ENCODE measurements at places on chromosomes 6 and 20.

GRCh38 chr6:150069706-150070105, 785 bp upstream of the ULBP3 start:
- no peak for DNase-seq

DNA sequence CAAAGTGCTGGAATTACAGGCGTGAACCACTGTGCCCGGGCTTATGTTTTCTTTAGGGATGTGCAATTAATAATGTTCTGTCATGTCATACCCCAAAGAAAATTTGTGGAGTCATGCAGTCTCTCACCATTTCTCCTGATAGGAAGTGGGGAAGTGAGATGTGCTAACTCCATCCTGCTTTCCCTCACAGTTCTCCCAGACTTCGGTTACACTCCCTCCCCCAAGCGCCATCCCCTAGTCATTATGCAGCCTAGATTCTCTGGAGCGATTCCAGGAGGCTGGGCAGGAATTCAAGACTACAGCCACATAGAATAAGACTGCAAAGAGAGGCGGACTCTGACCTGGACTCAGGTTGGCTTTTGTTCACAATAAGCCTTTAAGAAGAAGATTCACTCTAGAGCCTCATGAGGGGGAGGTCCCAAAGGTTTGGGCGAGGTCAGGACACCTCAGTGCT, 271.4 kb downstream of the ALDH8A1 start:
- no peak for DNase-seq

DNA sequence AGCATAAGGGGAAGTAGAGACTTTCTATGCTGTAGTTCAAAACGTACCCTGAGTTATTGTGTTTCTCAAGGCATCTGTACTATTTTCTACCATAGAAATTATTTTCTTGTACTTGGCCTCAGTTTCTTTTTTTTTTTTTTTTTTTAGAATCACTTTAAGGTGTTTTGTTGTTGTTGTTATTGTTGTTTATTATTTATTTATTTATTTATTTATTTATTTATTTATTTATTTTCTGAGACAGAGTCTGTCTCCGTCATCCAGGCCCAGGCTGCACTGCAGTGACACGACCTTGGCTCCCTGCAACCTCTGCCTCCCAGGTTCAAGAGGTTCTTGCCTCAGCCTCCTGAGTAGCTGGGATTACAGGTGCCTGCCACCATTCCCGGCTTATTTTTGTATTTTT, 179.1 kb downstream of the GRIK2 start:
- DNase-seq = no peak

DNA sequence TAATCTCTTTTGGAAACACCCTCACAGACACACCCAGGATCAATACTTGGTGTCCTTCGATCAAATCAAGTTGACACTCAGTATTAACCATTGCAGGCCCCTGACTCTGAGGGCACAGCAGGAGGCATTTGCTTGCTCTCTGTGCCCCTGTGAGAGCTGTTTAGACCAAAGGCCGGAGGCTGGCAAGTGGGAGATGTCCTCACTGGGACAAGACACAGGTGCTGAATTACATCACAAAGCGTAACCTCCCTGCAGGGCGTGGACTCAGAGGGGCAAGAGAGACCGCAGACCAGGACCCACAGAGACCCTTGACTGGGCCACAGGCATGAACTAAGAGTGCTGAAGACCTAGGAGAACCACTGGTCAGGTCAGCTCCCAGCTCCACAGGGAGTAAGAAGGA, at the start of gene CST8:
Gene CST8 (plus strand): TSS at position 301 of the 400 bp plus-strand sequence. CDS start 551 bp downstream, outside the sequence.
- DNase-seq = no peak

- DNase-seq = no peak
Observed at GRCh38 chr6:128149796-128150195, 248.9 kb upstream of the THEMIS start.

- DNase-seq = no peak
Observed at GRCh38 chr6:17987447-17987696, at the start of gene KIF13A. KIF13A (minus strand) TSS chr6:17987635; CDS start chr6:17987463, 172 bp downstream.

DNA sequence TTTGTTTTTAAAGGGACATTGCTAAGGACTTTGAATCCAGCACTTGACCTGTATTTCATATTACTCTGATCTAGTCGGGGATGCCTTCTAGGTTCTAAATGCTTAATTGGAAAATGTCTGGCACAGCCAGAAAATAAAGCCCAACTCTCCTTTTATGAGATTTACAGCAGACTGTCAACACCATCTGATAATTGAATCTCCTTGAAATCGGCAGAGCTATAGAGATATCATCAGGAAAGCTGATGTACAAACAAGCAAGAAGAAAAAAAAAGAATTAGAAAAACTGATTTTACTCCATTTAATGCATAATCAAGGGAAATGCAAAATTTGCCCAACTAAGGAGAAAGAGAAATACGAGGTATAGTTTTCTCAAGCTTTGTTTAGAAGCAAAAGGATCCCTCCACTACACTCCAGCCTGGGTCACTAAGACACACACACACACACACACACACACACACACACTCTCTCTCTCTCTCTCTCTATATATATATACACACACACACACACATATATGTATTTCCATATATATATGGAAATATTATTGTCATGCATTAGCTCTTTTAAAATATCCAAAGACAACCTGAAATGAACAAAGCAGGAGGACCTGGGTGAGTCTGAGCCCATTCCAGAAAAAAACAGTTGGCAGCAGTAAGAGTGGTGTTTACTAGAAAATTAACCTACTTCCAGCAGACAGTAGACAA, 9.5 kb upstream of the FOXC1 start:
- no peak for DNase-seq

- DNase-seq = peak; percentile 26
Observed at GRCh38 chr20:47677635-47678453, 107.4 kb downstream of the SULF2 start.

GRCh38 chr6:107488875-107489635, 862 bp upstream of the SOBP start:
- DNase-seq = no peak

DNA sequence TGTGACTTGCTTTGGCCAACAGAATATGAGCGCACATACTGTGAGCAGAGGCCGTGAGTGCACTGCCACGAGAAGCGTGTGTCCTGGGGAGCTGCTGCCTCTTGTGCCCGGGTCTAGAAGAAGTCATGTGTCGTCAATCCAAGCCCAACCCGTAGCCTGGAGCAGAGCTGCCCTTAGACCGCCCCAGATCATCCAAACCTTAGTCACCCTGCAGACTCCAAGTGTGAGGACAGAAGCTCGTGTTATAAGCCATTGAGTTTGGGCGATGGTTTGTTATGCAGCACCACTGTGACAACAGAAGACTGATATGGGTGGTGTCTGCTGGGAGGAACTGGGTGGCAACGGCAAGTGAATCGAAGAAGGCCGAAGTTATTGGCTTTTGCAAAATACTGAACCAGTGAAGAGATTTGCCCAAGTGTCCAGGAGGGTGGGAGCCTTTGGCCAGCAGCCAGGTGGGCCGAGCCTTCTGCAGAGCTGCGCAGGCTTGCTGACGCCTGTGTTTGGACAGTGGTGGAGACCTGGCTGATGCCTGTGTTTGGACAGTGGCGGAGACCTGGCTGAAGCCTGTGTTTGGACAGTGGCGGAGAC, 101.3 kb upstream of the SULF2 start:
- DNase-seq = no peak

DNA sequence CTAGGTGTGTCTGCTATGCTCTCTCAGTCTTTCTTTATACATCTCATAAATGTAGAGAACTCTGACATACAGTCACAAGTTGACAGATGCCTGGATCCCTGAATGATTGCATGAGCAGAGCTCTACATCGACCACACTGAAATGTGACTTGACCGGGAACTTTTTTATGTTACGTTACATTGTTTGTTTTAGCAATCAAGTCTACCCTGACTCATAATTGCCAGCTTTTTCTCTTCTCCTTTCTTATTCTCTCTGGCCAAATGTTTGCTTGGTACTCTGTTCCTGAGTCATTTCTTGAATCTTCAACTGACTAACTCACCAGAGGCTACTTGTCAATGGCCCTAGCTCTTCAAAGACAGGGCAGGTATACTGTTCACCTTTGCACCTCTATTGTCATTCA, 213.6 kb upstream of the DTNBP1 start:
- no peak for DNase-seq

DNA sequence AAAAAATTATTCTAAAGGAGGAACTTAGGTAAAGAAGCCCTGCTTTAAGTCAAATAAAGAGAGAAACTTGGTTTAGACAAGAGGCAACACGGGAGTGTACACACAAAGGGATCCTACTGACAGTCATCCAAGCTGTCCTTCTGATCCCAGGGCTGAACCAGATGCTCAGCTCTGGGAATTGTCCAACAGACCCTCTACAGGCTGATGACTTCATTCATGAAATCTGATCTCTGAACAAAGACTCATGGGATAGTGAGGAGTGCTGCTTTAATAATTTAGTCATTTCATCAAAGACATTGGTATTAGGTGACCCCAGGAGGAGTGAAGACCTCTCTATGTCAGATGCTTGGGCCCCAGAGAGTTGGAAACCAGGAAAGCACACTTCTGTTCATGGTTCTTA, 65.6 kb upstream of the ARMH2 start:
- DNase-seq = no peak

DNA sequence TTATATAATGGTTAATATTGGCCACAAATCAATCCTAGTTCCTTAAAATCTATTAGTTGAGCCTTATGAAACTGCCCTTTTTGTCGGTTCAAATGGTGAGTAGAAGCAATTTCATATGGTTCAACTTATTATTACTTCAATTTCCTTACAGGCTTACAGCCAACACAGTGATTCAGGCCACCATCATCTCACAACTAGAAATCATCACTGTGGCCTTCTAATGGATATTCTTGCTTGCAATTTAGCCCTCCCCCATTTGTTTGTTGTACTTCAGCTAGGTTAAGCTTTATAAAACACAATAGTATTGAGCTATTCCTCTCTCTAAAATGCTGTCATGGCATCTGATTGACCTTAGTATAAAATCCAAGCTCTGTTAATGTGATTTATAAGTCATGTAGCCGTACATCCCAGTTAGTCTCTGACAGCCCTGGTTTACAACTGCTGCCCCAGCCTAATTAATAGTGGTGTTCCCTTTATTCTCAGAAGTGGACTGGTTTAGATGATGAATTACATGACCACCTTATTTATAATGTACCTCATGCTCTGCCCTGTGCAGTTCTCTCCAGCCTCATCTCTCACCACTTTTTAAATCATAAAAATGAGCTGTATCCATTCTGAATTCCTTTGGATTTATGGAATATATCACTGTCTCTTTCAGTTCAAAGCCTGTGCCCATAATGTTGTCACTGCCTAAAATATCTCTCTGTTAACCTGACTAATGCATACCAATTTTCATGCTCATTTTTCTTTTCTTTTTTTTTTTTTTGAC, 36.7 kb downstream of the LAMA2 start:
- DNase-seq = no peak

- DNase-seq = no peak
Observed at GRCh38 chr6:143090314-143091044, 29.8 kb downstream of the AIG1 start.

DNA sequence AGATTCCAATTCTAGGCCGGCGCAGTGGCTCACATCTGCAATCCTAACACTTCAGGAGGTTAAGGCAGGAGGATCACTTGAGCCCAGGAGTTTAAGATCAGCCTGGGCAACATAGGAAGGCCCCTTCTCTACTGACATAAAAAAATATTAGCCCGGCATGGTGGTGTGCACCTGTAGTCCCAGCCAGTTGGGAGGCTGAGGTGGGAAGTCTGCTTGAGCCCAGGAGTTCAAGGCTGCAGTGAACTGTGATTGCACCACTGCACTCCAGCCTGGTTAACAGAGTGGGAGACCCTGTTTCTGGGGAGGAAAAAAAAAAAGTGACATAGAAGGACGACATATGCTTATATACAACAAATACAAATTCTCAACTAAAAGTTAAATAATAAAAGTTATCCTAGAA, 30.9 kb downstream of the B4GALT5 start:
- no peak for DNase-seq

- DNase-seq = no peak
Observed at GRCh38 chr6:42086046-42087035, 36.0 kb downstream of the TAF8 start.

DNA sequence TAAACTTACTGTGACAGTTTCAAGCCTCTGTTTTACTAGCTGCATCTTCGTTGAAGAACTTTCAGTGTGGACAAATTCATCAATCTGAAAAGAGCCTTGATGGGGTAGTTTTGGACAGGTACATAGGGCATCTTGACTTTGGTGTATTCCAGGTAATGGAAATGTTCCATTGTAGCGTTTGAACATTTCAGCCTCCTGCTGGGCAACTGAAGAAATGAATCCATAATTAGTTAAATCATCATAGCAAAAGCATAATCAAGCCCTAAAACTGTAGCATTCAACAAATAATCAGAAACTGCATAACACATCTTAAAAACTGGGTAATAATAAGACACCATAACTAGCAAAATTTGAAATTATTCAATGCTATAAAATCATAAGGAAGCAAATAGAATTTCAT, 86.2 kb downstream of the AHI1 start:
- no peak for DNase-seq

DNA sequence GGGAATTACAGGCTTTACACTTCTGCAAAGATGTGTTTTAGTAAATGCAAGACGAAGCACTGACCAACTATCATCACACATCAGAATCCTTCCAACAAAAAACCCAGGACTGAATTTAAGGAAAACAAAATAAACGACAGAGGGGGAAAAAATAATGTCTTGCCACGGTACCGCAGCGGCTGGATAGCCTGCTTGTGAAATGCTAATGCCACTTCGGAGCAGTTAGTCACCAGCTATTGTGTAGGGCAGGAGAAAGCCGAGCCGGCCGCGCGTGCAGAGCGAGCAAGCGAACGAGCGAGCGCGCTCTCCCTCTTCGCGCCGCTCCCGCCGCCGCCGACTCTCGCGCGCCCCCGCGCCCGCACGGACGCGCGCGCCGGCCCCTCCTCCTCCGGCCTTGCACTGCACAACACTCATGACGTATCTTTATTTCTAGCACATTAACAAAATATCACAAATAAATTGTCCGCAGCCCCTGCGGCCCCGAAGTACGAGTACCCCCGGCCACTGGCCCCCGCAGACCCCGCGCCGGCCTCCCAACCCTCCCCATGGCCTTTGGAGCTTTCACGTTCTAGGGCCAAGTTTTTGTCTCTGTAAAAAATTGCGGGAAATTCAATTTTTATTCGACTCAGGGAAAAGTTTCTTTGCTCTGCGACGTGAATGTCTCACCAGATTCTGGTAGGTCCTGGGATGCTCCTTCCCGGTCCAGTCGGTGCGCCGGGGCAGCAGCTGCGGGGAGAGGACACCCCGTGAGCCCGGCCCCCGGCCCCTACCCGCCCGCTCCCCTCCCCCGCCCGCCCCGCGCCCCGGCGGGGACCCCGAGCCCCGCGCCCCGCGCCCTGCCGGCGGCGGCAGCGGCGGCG, 1.0 kb downstream of the PHIP start:
- DNase-seq = peak; percentile 69

GRCh38 chr6:39197922-39198500, 31.3 kb downstream of the KCNK5 start:
- DNase-seq = no peak

DNA sequence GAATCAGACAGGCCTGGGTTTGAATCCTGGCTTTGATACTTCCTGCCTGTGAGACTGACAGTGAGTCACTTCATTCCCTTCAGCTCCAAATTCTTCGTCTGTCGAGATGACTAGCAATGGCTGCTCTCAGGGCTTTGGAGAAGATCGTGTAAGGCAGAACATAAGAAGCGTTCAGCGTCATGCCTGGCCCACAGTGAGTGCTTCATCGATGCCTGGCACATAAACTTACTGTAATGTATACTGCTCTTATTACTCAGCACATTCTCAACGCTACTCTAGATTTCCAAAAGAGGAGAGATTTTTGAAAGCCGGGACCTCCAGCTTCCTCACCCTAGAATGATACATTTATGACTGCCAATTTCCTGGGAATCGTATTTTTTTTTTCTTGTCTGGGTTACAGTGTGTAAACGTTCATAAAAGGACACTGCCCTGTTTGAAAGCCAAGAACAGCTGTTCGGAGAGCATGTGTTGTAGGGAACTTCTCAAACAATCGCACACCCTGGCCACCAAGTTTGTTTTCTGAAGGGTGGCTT, 16.2 kb upstream of the BCAS1 start:
- no peak for DNase-seq

- no peak for DNase-seq
Observed at GRCh38 chr20:58710481-58711265, 18.1 kb downstream of the NPEPL1 start.

All from activated T-helper 1 cell treated with anti-CD3 and anti-CD28 coated beads, Interleukin-2, amount 50 U/mL, for 16 hours (primary cell).